ENCODE measurements at places on chromosomes 16 and 17.

GRCh38 chr16:14345512-14346115 lies 274.5 kb downstream of the MRTFB start:
- DNase-seq = no peak

DNA sequence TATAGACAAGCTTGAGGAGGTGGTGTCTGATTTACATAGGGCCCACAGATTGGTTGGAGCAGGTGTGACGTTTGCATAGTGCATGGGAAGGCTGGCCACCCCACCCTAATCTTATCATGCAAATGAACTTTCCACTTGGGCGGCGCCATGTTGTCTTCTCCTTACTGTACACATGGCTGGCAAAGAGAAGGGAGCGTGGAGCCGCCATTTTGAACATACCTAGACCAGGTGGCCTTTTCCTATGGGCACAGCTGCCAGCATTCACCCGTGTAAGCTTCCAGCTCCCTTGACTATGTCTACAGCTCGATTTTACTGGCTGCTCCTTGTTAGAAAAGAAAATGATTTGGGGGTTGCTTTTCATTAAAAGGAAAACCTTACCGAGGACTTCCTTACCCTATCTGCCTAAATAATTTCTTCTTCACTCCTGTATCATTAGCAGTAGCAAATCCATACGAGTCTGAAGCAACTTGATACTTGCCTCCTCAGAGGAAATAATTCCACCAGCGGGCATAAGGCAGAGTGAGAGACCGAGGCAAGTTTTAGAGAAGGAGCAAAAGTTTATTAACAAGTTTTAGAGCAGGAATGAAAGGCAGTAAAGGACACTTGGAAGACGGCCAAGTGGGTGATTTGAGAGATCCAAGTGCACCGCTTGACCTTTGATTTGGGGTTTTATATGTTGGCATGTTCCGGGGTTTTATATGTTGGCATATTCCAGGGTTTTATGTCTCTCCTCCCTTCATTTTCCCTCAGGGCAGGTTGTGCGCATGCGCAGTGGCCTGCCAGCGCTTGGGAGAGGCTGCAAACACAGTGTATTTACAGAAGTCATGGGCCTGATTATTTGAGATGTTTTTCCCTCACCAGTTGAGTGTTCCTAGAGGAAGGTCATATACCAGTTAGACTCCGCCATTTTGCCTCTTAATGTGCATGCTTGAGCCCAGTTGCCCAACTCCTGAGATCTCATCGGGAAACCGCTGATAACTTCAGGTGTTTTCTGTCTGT lies 65.7 kb downstream of the MARF1 start:
- DNase-seq = peak; percentile 44

GRCh38 chr17:58303971-58304749 lies 23.4 kb upstream of the MPO start:
- DNase-seq = peak; percentile 58

- DNase-seq = peak; percentile 60
These were observed 5.2 kb upstream of the GUCY2D start for GRCh38 chr17:7997186-7997585.

DNA sequence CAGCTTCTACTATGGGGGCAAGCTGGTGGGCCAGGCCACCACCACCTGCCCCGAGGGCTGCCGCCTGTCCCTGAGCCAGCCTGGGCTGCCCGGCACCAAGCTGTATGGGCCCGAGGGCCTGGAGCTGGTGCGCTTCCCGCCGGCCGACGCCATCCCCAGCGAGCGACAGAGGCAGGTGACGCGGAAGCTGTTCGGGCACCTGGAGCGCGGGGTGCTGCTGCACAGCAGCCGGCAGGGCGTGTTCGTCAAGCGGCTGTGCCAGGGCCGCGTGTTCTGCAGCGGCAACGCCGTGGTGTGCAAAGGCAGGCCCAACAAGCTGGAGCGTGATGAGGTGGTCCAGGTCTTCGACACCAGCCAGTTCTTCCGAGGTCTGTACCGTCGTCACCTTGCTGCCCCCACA lies 19.5 kb downstream of the IRF8 start:
- no peak for DNase-seq

GRCh38 chr16:27511657-27512448 lies 37.9 kb downstream of the GTF3C1 start:
- no peak for DNase-seq

DNA sequence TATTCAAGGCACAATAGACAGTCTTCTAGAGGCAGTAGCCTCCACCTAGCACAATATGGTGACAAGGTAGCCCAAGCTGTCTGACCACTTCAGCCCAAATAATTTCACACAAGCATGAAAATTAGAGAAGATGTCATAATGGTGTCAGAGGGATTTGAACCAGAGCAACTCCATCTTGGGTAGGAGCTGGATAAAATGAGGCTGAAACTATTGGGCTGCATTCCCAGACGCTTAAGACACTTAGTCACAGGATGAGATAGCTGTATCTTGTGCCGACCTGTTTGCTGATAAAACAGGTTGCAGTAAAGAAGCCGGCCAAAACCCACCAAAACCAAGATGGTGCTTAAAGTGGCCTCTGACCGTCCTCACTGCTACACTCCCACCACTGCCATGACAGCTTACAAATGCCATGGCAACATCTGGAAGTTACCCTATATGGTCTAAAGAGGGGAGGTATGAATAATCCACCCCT lies 192.6 kb downstream of the CPPED1 start:
- no peak for DNase-seq

- peak; percentile 59 for DNase-seq
These were observed 28.8 kb upstream of the GINS2 start for GRCh38 chr16:85717393-85718152.

GRCh38 chr17:49390548-49391324 lies 23.9 kb downstream of the PHB1 start:
- no peak for DNase-seq

GRCh38 chr17:17751489-17752088 lies 70.3 kb downstream of the RAI1 start:
- DNase-seq = no peak

GRCh38 chr17:53270936-53271335 lies 551.8 kb upstream of the KIF2B start:
- DNase-seq = no peak

DNA sequence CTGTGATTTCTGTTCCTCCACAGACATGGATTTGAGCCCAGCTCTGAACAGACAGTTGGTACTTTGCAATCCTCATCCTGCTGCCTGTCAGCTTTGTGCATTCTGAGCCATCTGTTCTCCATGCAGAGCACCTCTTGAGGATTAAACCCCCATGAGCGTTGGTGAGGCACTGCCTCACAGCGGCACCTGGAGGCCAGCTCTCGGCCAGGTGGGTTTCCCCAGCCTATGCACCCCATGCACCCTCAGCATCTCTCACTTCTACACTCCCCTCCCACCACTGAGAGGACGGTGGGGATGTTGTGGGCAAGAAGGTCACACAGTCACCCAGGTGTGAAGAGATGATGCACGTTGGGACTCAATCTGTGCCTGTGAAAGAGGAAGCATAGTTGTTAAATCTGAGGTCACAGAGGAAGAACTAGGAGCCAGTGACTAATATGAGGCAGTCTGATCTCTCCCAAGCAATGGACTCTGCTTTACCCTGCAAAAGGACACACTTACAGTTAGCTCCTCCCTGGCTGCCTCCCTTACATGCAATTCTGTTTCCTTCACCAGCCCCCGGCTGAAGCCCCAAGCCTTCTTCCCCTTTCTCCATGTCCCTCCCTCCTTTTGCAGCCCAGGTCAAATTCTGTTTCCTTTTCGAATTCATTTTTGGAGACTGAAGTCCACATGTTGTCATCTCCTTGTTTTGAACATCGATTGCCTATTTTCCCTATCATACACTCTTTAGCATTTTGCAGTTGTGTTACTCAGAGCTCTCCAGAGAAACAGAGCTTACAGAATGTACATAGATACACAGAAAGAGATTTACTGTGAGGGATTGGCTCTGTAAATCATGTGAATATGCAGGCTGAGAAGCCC lies 58.5 kb downstream of the HS3ST3B1 start:
- DNase-seq = no peak

DNA sequence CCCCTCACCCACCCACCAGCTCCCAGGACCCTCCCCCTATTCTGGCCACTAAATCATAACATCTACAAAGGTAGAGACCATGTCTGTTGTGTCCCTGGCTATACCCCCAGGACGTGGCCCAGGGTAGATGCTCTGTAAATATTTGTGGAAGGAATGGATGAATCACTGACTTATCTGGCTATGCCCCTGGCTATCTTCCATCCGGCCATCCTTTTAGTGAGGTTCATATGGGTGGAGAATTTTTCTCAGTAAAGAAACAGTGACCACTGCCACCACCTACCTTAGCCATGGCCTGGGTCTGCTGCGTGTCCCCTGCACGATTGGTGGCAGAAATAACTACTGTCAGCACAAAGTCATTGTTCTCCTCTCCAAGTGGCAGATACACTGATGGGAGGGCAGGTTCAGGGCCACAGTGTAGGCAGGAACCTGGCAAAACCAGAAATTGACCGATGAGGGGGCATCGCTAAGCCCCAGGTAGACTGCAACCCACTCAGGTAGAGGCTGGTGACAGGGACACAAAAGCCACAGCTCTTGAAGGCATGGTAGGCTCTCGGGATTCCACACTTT lies 63.1 kb upstream of the BCO1 start:
- peak; percentile 33 for DNase-seq

DNA sequence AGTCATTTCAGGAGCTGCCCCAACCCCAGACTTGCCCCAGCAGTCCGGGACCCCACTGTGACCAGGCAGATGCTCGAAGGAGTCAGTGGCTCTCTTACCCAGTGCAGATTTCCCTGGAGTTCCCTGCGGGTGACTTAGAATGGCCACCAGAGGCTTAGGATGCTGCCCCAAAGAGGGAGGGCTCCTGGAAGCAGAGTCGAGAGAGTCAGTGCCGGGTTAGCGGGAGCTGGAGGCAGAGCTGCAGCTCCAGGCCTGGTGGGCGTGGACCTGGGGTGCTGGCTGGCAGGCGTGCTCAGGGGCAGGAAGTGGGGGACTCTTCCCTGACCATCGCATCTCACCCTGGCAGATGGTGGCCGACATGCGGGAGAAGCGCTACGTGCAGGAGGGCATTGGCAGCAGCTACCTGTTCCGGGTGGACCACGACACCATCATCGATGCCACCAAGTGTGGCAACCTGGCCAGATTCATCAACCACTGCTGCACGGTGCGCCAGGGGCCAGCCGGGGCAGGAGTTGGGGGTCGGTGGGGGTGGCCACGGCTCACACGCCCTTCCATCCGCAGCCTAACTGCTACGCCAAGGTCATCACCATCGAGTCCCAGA lies 1.6 kb upstream of the HSD3B7 start:
- no peak for DNase-seq

DNA sequence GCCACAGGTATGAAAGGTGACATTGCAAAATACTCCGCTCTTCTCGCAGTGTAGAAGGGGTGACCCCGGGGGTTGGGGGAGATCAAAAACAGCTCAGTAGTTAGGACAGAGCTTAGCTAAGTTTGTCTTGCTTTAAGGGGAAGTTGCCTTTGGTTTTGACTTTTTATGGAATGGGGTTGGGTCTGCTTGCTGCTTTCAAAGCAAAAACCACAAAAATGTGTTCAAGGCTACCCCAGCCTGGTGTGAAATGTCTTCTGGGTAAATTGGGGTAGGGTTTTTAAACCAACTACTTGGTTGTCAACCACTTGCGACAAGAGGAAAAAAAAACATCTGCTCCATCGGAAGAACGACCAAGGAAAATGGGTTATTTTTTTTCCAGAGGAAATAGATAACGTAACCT lies 6.2 kb downstream of the FUS start:
- DNase-seq = no peak
